ENCODE measurements at places on chromosomes 2 and 18.
A peak's percentile ranks its signal among the peaks of the same experiment; 100 is the strongest.

GRCh38 chr2:1635823-1636222, 108.5 kb downstream of the PXDN start:
- DNase-seq: no peak

DNA sequence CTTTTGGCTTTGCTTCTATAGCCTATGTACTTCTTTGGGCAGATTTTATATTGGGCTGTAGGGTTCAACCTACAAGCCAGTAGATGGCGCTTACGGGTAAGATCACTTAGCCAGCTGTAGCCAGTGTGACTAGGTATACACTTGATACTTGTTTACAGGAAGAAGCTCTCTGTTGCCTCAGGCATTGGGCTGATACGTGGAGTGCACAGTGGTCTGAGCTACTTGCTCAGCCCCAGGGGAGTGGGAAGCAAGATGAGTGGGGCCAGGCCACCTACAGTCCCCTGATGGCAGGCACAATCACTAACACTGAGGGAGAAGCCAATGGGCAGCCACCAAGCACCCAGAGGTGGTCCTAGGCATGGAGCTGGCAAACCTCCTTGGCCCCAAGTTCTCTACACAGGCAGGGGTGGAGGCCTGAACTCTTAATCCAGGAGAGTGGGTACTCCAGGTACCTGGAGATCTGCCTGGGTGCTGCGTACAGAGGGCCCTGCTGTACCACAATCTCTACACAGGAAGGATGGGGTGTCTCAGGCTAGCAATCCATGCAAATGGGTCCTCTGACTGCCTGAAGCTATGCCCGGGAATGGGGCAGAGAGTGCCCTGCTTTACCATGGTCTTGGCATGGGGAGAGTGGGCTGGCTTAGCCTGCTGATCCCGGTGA, 122.2 kb downstream of the NCOA1 start:
- peak; percentile 73 for DNase-seq

DNA sequence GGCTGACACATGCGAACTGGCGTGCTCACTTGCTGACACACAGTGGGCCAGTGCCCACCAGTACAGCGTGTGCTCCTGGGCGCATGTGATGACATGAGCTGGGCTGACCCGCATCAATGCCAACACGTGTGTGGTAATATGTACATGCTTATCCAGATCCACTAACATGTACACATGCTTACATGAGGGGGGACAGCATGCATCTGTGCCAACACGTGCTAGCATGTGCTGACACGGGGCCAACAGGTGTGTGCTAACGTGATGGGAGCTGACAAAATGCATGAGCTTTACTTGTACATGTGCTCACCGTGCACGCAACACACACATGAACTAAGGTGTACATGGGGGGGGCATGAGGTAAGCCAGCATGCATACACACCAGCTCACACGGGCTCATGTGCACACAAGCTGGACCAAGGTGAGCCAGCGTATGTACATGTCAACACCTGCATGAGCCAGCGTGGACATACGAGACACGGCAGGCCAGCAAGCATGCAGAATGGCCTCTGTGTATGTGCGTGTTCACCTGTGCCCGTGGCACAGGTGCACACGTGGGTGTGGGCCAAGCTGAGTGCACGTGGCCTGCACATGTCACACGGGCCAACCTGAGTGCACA, 28.5 kb downstream of the GPC1 start:
- DNase-seq: no peak

- no peak for DNase-seq
These were observed 765 bp upstream of the LHCGR start for GRCh38 chr2:48756289-48756688.
